CD8-positive, alpha-beta memory T cell (primary cell): ENCODE measurements at places on chromosomes 7 and 10. TPM values are rescaled to one million over a fixed set of nuclear protein-coding genes. Genes with fewer than 3 reads are reported as not detected.

DNA sequence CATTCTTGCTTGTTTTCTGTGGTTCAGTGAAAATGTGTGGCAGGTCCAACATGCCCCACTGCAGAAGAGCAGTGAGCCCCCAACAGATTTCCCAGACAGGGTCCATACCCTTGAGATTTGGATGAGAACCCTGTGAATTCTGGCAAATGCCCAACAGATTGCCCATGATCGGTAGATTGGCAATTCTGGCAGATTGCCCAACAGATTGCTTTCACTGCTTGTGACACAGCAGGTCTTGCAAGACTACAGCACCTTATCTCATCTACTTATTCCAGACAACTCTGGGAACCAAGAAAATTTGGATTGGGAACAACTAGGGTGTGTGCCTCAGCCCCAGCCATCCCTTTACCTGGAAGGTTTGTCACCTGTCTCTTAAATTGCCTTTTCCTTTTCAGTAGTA is 143.7 kb upstream of the COL1A2 start:
- no peak for DNase-seq
- H3K27ac ChIP-seq = no peak overlapping the region

DNA sequence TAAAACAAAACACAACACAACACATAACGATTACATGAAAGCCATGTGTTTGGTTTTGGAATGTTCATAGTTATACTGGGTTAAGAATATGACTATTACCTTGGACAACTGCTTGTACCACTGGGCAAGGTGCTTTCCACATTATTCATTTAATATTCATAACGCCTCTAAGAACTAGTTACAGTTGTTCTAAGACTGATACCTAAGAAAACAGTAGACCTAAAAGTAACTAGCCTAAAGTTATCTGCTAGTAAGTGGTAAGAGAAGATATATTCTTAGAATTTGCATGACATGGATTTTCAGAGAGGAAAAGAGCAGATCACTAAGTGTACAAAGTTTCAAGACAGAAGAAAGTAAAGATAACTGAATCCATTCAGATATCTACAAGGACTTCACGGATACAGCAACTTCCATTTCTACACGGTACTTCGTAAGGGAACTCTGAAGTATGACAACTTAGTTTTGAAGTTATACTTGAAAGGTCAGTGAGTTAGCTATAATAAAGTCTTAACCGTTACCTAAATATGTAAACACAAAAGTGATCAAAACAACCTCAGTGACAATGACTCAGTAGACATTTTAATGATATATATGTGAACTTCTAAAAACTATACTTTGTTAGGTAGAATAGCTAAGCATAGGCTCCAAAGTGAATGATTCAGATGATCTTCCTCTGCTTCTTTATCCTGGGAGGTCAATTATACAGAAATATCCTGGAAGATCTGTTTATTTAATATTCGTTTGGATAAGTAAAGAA is 65.1 kb downstream of the MINDY3 start:
- H3K36me3 ChIP-seq = peaks cover 15% of the 10 kb centered on the region
- DNase-seq = no peak
- no peak overlapping the region for H3K4me3 ChIP-seq
- peak overlapping the region; percentile 21 for H3K27ac ChIP-seq

DNA sequence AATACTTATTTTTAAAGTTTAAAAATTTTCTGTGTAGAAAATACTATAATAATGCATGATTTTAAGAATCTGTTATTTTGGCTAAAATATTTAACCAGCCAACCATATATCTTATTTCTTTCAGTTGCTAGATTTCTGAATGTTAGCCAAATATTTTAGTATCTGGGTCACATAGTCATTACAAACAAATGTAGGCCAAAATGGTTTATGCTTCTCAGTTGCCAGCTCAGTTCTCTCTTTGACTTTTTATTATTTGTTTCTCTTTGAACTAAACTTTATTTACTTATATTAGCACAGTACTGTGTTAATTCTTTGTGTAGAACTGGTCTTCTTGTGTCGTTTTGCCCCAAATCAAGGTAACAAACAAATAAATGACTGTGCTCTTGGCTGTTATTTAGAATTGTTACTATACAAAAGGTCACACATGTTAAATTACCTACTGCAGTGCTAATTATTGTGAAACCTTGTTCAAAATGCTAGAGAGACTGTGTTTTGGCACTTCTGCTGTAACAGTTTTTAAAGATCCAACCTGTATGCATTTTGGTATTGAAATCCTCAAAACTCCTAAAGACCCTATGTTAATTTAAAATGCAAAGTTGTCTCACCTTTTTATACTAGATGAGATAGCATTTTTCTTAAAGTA is 39.8 kb downstream of the ZEB1 start:
- no peaks in the 10 kb centered on the region for H3K27me3 ChIP-seq
- H3K4me1 ChIP-seq = peaks cover 11% of the 10 kb centered on the region
- H3K27ac ChIP-seq = no peak overlapping the region
- no peaks in the 10 kb centered on the region for H3K36me3 ChIP-seq
- no peak overlapping the region for H3K4me3 ChIP-seq
- DNase-seq = no peak

DNA sequence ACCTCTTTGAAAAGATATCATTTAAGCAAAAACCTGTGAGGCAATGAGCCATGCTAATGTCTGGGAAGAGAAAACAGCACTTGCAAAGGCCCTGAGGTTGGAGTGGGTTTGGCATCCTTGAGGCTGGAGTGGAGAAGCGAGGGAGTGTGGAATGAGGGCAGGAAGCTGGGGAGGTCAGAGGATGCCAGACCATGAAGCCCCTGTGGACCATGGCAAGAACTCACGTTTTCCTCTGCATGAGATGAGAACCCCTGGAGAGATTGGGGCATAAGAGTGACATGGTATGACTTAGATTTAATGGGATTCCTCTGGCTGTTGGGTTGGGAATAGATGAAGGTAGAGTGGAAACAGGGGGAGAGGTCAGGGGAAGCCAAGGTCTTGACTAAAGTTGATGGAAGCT is 49.4 kb downstream of the GPR26 start:
- no peaks in the 10 kb centered on the region for H3K36me3 ChIP-seq
- H3K4me1 ChIP-seq = no peaks in the 10 kb centered on the region
- DNase-seq = no peak
- no peak overlapping the region for H3K4me3 ChIP-seq
- H3K27ac ChIP-seq = no peak overlapping the region
- H3K27me3 ChIP-seq = no peaks in the 10 kb centered on the region

DNA sequence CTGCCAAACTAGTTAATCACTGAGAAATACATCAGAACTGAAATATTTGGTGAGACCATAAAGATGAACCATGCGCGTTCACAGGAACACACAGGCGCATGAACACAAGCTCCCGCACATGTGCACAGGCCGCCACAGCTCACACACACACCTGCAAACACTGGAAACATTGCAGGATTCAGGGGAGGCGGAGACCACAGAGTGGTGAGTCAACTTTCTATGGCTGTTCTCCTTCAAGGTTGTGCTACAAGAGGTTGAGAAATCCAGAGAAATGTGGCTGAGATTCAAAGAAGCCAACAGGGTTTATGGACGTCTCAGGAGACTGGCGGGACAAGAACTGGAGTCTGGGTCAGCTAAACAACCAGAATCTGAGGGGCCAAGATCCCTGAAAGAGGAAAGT is 17.8 kb downstream of the ESYT2 start:
- H3K27me3 ChIP-seq = no peaks in the 10 kb centered on the region
- H3K4me1 ChIP-seq = peaks cover 69% of the 10 kb centered on the region
- H3K27ac ChIP-seq = no peak overlapping the region
- no peak for DNase-seq
- H3K4me3 ChIP-seq = peak overlapping the region; percentile 38

DNA sequence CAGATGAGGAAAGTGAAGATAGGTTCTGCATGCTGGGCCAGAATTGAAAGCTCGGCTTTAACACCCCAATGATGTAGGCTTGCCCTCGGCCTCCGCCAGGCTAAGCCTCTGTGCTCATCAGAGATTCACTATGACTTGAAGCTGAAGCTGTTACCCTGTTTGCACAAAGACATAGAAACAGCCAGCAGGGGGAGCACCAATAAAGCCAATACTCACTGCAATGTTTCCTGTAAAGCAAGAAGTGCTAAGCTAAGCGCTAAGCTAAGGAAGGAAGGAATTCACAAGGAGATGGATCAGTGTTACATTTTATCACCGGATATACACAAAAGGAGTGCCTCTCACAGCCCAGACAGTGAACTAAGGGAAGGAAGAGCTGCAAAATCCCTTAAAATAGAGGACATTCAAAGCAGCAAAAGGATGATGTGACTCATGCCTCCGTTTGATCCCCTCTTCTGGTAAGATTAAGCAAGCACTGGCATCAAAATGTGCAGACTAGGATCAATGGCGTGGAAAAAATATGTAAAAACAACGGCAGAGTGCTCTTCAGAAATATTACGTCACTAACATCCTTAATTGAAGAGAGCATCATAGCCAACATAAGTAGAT is 153.8 kb downstream of the COBL start:
- no peaks in the 10 kb centered on the region for H3K4me1 ChIP-seq
- H3K4me3 ChIP-seq = no peak overlapping the region
- H3K36me3 ChIP-seq = no peaks in the 10 kb centered on the region
- DNase-seq = peak; percentile 35

DNA sequence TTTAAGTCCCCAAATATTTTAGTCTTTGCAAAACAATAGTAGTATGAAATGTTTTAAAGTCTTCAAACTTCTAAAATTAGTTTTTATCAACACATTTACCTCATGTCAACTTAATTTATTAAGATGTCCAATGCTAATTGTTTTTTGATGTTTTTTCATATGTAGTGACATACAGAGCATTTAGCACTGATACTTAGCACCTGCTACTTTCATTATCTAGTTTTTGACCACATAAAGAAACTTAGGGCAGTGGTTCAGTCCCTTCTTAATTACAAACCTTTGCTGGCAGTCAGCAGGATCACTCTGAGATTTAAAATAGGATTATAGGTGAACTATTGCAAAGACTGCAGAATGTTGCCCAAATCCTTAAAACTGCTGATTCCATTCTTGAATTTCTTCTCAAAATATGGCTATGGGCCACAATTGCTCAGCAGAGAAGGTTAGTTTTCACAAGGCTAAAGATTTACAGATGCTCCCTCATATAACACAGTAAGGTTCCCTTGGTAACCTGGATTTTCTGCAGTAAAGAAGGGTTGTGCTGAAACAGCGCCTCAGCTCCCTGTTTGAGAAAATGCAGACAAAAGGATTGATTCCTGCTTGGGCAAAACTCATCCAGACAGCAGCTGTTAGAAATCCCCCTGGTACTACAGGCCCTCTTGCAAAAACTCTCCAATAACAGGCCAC is 3.4 kb downstream of the GPR85 start:
- H3K4me1 ChIP-seq = peaks cover 4% of the 10 kb centered on the region
- no peaks in the 10 kb centered on the region for H3K36me3 ChIP-seq
- peaks cover 12% of the 10 kb centered on the region for H3K27me3 ChIP-seq

DNA sequence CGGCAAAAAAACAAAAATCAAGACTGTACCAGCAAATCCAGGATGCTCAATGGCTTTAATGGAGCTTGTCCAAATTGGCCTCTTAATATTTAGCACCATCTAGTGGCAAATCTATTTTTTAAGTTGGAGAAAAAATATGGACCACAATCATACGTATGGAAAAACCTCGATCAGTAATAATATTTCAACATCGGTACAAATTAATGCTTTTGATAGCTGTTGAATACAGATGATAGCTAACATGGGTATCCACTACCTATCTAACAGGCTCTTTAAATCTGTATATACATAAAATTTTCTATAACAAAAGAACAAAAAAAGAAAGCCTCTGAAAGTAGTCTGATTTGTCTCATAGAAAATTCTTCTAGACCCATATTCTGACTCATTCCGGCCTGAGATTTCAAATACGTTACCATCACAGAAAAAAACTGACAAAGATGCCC is 29.2 kb downstream of the COA1 start:
- DNase-seq = peak; percentile 64
- no peaks in the 10 kb centered on the region for H3K27me3 ChIP-seq
- no peak overlapping the region for H3K4me3 ChIP-seq
- no peak overlapping the region for H3K27ac ChIP-seq
- H3K4me1 ChIP-seq = peaks cover 35% of the 10 kb centered on the region

- H3K4me1 ChIP-seq = peaks cover 26% of the 10 kb centered on the region
- H3K27ac ChIP-seq = no peak overlapping the region
- DNase-seq = no peak
- H3K27me3 ChIP-seq = no peaks in the 10 kb centered on the region
- H3K36me3 ChIP-seq = no peaks in the 10 kb centered on the region
These were observed 29.9 kb upstream of the DLD start for GRCh38 chr7:107860981-107861652.

- no peak overlapping the region for H3K27ac ChIP-seq
- peak; percentile 34 for DNase-seq
- no peak overlapping the region for H3K4me3 ChIP-seq
- no peaks in the 10 kb centered on the region for H3K36me3 ChIP-seq
These were observed 13.2 kb upstream of the PWWP2B start for GRCh38 chr10:132383751-132384196.

GRCh38 chr7:1007901-1008300 is 24.9 kb downstream of the CYP2W1 start:
- no peaks in the 10 kb centered on the region for H3K27me3 ChIP-seq
- H3K27ac ChIP-seq = no peak overlapping the region
- H3K4me3 ChIP-seq = no peak overlapping the region
- H3K36me3 ChIP-seq = no peaks in the 10 kb centered on the region
- peaks cover 7% of the 10 kb centered on the region for H3K4me1 ChIP-seq

The HTR7 gene
- not detected for total RNA-seq

The CCL26 gene
- total RNA-seq = not detected

The WDFY4 gene
- 0.20 TPM for total RNA-seq

The ZNF736 gene
- 24.1 TPM for total RNA-seq

The SLC16A12 gene
- total RNA-seq = not detected

The ANK3 gene
- total RNA-seq = 10.2 TPM

The DOCK4 gene
- total RNA-seq = 1.2 TPM

The CAMK2B gene
- total RNA-seq = 0.90 TPM

The LIPF gene
- not detected for total RNA-seq
